Activated T-cell treated with anti-CD3 and anti-CD28 coated beads, Interleukin-2, amount 50 U/mL, for 72 hours (primary cell): ENCODE measurements at places on chromosomes 16 and 17. TPM values are rescaled to one million over a fixed set of nuclear protein-coding genes. Genes with fewer than 3 reads are reported as not detected.

Gene HOXB6
- 0.24 TPM for total RNA-seq

Gene KRT33A
- total RNA-seq: not detected

Gene TMEM92
- total RNA-seq: not detected

Gene SCGB1C2
- total RNA-seq: not detected

Gene ATP2C2
- total RNA-seq: not detected

Gene MT1E
- total RNA-seq: 94.7 TPM

Gene OR2C1
- not detected for total RNA-seq

Gene CMTM2
- total RNA-seq: 0.31 TPM

Gene ZP2
- total RNA-seq: not detected

Gene RGS11
- total RNA-seq: 0.19 TPM

Gene VAT1
- total RNA-seq: 13.2 TPM

Gene SRSF2
- total RNA-seq: 275 TPM

Gene AMFR
- total RNA-seq: 75.0 TPM

Gene CIAO2B
- 145 TPM for total RNA-seq

Gene MYCBPAP
- total RNA-seq: 24.3 TPM

Gene HS3ST2
- not detected for total RNA-seq

Gene HOXB5
- total RNA-seq: not detected

Gene LITAFD
- total RNA-seq: not detected

Gene NUPR1
- not detected for total RNA-seq
